ENCODE measurements at places on chromosomes 2 and 18.
A peak's percentile ranks its signal among the peaks of the same experiment; 100 is the strongest.

DNA sequence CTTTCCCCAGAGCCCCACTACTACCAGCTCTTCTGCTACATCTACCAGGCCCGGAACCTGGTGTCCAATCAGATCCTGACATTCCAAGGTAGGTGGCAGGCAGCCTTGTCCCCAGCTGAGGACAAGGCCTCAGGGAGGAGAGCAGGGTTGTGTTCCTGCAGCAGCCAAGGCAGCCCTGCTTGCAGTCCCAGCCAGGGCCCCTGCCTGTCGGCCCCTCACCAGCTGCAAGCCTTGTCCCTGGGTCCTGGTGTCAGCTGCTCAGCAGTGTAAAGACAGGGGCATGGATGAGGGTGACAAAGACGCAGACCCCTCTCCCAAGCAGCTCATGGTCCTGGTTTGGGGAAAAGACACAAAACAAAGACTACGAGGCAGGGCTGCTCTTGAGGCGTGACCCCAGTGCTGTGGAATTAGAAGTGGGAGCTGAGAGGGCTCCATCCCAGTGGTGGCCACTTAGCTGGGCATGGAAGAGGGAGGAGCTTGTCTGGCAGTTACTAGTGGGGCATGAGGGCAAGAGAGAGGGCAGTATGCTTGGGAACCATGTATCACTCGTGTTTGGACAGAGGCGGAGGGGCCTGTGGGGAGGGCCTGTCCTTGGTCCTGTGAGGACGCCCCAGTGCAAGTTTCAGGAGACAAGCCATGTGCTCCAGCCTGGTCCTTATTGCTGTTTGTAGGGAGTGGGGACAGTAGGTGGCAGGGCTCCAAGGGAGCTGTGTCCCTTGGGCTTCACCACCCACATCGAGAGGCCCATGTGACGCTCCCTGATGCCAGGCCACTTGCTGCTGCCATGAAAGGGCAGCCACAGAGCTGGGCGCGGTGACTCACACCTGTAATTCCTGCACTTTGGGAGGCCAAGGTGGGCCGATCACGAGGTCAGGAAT is 47.5 kb downstream of the LMAN2L start:
- no peak for DNase-seq

DNA sequence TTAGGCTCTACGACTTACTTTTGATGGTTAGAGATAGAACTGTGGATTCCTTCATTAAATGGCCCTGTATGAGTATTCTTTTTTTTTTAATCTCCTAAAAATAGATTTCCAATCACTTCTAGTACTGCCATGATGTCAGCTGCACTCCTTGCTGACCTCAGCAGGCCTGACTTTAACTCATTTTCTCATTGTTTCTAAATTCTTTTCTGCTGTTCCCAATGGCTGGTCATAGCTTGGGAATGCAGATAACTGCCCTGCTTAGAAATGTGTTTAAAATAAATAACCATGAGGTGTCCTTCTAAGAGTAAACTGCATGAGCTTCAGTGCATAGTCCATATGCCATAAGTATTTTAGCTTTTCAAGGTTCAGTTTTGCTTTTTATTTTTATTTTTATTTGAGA is 15.7 kb downstream of the CCDC85A start:
- DNase-seq, result no peak

DNA sequence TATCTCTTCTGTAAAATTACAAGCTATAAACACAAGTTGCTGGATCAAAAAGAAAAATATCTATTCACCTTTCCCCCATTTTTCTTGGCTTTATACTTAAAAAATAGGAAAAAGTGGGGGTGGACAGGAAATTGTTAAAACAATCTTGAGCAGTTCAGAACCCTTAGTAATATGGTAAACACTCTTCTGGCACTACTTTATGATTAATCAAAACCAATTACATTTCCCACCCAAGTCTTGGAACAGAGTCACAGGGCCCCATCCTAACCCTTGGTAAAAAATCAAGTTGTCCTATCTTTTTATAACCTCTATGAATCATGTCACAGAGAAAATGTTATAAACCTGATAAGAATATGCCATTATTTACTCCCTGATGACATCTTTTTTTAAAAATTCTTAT is 328.2 kb upstream of the LYPD1 start:
- DNase-seq, result no peak

DNA sequence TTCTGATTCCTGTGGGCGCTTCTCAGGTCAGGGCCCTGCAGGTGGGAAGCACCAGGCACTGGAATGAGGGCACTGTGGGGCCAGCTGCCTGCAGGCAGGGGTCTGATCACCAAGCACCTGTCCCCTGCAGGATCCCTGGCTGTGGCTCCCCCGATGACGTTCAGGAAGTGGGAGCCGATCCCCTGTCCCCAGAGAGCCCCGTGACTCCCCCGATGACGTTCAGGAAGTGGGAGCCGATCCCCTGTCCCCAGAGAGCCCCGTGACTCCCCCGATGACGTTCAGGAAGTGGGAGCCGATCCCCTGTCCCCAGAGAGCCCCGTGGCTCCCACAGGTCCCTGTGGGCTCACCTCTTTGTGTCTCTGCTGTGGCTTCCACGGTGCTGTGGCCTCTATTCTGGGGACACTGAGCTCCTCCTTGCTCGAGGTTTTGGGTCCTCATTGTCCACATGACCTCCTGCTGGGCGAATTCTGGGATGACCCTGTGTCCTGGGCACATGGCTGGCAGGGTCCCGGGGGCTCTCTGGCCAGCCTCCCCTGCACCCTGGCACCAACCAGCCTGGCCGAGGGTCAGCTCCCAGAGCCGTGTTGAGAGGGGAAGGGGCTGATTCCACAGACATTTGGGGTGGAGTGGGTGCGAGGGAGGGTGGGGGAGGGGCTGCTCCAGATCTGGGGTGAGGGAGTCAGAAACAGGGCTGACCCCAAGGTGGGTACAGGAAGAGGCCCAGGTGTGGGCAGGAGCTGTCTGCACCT is 4.8 kb downstream of the NEU4 start:
- no peak for DNase-seq

DNA sequence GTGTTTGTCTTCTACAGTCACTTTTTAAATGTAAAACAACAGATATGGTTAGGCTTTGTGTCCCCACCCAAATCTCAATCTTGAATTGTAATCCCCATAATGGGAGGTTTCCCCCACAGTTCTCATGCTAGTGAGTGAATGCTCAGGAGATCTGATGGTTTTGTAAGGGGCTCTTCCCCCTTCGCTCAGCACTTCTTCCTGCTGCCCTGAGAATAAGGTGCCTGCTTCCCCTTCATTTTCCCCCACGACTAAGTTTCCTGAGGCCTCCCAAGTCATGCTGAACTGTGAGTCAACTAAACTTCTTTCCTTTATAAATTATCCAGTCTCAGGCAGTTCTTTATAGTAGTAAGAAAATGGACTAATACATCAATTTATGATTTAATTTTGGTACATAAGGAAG is 118.0 kb upstream of the SNTG2 start:
- DNase-seq, result no peak

GRCh38 chr2:15832030-15832709 is 108.2 kb upstream of the MYCN start:
- DNase-seq, result no peak

- no peak for DNase-seq
These were observed 282.4 kb upstream of the SLC14A2 start for GRCh38 chr18:45332871-45333270.

DNA sequence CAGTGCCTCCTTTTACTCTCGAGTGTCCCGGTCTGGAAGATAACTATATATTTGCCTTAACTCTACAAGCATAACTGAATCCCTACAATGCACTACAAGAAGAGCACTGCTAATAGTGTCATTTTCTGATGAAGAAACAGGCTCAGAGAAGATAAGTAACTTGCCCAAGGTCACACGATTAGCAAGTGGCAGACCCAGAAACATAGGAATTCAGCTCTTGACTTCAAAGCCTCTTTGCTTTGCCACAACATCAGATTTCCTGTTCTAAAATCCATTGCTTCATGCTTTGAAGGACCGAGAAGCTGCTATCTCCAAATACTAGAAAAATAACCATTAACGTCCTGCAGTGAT is 65.6 kb downstream of the HS1BP3 start:
- no peak for DNase-seq

GRCh38 chr2:44886414-44886813 is 55.1 kb upstream of the SIX3 start:
- DNase-seq, result no peak

- no peak for DNase-seq
These were observed 97.7 kb downstream of the CAPN13 start for GRCh38 chr2:30709516-30709915.

GRCh38 chr18:52431683-52432082 is 91.7 kb downstream of the DCC start:
- no peak for DNase-seq

DNA sequence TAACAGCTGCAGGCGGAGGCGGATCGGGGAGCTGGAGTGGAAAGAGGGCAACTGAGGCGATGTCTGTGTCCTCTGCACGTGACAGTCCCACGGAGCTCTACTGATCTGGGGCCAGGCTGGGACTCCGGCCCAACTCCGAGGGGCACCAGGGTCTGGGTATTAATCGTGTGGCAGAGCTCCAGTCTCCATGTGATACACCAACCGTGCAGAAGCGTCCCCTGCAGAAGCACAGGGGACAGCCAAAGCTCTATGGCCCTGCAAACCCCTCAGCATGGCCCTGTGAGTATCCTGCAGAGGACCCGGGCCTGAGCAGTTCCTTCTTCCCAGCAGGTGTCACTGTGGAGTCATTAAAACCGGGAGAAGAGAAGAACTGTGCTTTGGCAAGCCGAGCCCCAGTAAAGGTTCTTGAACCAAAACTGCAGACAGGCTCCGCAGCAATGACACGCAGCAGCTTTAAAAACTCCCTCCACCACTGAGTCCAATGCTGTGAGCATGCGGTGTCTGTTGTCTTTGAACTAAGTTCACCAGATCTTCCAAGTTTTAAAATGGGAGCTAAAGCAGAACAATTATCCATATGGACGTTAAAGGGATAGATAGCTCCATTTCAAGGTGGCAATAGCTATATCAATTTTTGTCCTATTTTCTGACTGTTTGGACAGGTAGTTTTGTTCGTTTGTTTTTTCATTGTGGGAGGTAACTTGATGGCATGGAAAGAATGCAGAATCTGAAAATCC is 79.4 kb downstream of the TMEM182 start:
- peak; percentile 16 for DNase-seq

- no peak for DNase-seq
These were observed 988.3 kb upstream of the GYPC start for GRCh38 chr2:125667630-125668029.

DNA sequence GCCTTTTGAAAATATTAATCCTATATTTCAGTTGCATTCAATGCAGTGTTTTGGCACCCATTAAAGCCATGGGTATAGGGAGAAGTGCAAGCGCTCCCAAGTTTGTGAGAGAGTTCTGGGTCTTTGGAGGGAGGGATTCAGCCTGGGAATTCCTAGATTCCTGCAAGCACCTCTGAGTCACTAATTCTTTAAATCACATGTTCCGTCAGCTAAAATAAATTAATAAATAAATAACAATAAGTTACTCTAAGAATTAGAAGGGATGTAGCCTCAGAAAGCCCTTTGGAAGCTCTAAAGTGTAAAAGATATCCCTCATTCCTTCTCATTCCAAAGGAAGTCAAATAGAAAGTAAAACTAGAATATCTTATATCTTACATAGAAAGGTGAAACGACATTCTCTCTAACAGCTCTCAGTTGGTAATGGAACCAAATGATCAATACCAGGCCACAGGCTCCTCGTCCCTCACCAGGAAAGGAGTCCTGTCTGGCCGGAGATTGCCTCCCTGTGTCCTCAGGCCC is 222.4 kb upstream of the RBBP8 start:
- DNase-seq, result no peak

DNA sequence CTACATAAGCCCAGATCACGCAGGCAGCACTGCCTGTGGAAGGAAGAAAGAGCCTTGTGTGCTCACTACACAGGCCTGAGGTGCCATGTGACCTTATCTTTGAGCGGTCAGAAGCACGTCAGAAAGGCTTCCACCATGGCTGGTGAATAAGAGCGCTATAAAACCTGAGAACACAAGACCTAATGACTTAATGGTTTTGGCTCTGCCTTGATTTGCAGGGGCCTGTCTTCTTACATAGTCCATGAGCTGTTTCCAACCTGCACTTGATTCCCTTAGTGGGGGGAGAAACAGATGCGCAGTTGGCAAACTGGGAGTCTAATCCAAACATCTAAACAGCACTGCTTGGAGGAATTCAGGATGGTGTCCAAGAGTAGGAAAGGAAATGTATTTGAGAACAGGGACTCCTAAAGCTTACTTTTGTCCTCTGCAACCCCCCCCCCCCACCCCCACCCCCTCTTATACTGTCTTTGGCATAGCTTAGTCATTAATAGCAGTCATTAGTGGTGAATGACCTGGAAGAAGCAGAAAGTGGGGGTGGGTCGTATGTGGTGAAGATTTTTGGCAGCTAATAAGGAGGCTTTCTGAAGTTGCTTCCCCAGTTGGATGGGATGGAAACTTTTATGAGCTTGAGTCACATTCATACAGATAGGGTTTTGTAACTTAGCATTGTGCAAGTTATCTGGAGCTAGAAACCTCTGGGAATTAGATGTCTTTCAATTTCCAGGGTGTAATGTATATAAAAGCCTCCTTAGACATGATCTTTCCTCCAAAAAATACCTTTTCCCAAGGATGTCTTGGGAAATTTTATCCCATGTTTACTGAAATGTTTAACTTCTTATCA is 454.1 kb downstream of the MEIS1 start:
- no peak for DNase-seq

DNA sequence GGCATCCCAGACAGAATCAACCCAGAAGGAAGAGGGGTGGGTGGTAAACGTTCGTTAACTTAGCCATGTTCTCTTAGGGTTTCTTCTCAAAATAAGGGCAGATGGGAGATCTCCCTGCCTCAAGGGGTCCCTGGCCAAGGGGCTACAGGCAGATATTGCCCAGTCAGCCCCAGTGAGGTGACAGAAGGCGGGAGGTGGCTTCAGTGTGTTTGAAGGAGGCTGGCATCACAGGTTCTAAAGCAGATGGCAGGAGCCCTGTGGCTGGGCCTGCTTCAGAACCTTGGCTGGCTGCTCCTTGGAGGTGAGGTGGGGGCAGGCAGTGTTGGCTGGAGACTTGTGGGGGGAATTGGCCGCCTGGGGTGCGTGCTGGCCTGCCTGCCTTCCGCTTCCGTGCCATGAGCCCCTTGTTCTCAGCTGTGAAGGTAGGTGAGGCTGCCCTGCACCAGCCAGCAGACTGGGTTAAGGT is 23.5 kb downstream of the HPCAL1 start:
- DNase-seq, result no peak

DNA sequence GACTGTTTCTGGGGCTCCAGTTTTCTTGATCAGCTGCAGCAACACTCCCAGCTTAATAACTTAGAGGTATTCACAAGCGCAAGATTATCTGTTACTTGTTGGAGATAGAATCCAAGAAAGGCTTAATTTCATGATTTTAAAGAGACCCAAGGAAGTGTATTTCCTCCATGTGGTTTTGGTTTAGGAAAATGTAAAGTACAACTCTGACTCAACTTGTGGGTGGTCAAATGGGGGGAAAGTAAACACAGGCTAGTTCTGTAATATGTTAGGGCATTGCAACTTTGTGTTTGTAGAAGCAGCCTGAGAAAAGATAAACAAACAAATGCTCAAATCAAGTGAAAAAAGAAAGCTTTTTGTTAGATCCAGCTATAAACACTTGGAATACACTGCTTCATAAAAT is 90.1 kb upstream of the COL3A1 start:
- DNase-seq, result no peak

- DNase-seq, result no peak
These were observed 261.2 kb downstream of the LOXHD1 start for GRCh38 chr18:46395795-46396194.

- DNase-seq, result no peak
These were observed 302.8 kb downstream of the NCKAP5 start for GRCh38 chr2:133265432-133265949.

- DNase-seq, result no peak
These were observed 24.4 kb upstream of the ONECUT2 start for GRCh38 chr18:57410749-57411148.

- no peak for DNase-seq
These were observed 353.8 kb upstream of the SPRED2 start for GRCh38 chr2:65786007-65786717.

GRCh38 chr2:201906777-201907562 is 100.6 kb downstream of the CDK15 start:
- no peak for DNase-seq
